ENCODE measurements at places on chromosomes 13 and 19.
A peak's percentile ranks its signal among the peaks of the same experiment; 100 is the strongest.

DNA sequence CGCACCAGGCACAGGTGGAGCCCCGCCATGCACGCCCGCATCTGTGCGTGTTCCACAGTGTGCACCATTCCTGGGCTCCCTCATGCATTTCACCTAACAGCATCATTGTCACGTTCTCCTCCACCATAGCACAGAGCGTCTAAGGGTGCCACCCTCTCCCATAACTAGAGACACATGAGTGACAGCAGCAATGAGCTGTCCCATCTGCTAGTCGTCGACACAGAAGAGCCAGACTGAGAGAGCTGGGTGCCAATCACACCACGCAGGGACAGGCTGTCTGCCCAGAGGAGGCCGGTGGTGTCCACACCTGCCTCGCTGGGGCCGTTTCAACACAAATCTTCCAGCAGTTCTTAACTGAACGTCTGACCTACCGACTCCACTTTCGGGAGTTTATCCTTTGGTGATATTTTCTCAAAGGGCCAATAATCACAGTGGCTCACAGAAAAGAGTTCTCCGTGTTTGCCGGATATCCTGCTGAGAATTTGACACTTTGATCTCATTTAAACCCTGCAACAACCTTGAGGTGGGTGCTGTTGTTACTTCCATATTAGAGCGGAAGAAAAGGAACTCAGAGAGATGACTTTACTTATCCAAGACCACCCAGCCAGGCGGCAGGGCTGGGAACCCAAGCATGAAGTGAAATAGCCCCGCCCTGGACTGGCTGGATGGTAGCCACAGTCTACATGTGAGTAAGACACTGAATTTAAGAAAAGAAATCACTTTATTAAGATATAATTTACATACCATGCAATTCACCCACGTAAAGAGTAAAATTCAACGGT, 16.2 kb downstream of the CLEC11A start:
- DNase-seq = no peak

DNA sequence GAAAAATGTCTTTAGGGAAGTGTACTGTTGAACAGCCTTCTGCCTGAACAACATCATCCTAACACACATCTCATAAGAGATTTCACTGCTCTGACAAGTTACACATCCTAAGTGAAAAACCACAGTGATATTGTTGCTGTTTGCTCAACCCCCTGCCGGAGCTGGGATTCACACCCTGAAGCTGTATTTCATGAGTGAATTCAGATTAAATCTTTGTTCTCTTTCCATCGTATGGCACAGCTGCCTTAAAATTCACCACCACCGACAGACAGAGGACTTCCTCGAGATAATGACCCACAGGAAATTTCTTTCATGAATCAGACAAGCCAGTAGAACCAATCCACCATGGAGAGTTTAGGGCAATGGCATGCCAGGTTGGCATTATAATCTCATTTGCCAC, 280.8 kb downstream of the DCT start:
- DNase-seq = no peak

DNA sequence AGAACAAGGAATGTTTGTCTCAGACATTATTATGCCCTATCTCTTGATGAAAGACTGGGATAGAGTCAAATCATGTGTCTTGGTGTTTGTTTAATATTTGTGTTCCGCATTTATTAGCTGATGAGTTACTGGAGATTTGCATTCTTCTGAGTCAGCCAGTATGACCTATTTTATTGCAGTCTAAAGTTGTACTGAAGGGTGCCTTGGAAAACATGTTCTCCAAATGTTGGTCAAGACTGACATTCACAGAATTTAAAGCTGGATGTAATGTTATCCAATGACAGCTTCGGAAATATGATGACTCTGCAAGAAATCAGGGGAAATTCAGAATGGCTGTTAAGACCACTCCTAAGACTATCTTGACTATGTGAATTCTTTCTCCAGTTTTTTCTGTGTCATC, 134.0 kb downstream of the KCNRG start:
- DNase-seq = no peak

- DNase-seq = peak; percentile 56
Observed at GRCh38 chr13:114049026-114049425, 75.2 kb upstream of the C13orf46 start.

GRCh38 chr13:76019421-76020044, 383.4 kb downstream of the LMO7 start:
- no peak for DNase-seq

GRCh38 chr13:22690756-22691155, 490.0 kb upstream of the SGCG start:
- no peak for DNase-seq

- DNase-seq = no peak
Observed at GRCh38 chr13:109735436-109735966, 50.9 kb downstream of the IRS2 start.

DNA sequence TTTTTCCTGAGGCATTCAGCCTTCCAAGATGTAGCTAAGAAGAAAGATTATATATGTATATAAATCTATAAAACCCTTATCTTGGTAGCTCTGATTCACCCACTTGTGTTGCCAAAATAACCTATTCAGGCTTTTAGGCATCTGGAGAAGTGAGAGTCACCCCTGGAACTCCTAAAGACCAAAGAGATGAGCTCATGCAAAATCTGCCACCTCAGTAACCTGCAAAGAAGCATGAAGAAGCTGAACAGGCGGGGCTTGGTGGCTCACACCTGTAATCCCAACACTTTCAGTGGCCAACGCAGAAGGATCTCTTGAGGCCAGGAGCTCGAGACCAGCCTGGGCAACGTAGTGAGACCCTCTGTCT, 393.7 kb downstream of the FOXO1 start:
- no peak for DNase-seq

DNA sequence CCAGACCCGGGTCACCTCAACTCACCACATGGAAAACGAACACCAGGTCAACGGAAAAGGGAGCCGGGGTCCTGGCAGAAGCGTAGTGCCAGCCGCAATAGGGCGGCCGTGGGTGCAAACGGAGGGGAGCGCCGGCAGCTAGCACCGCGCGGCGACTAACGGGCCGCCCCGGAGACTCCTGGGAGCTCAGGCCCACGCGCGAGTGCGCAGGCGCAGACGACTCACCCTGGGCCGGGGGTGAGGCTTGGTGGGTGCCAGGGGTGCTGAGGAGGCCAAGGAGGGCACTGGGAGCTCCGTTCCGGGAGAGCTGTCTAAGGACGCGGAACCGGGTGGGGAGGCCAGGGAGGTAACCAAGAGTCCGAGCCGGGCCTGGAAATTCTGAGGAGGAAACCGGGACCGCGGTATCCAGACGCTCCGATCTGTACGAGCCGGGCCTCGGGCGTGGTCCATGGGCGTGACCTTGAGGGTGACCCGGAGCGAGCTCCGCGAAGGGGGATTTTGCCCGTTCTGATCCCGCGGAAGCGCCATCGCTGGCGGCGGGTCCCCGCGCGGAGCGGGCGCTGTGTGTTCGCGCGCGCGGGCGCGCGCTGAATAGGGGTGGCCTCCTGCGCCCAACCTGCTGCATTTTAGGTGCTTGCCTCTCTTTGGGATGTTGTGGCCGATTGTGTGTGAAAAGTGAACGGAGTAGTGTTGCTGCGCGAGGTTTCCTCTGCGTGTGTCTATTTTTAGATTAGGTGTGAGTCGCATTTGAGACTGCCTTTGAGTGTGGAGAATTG, at the start of gene ZNF382:
Gene ZNF382, plus strand, starts transcription at position 213 of the 776 bp plus-strand sequence. CDS start 4,602 bp downstream, outside the sequence.
- DNase-seq = peak; percentile 77

GRCh38 chr19:1568320-1569019, at the start of gene MEX3D:
Gene MEX3D, minus strand, starts transcription at chr19:1568325. Its CDS starts 267 bp downstream, at chr19:1568058.
- DNase-seq = peak; percentile 99

- DNase-seq = no peak
Observed at GRCh38 chr13:94233401-94233800, 246.1 kb downstream of the DCT start.

GRCh38 chr19:14786421-14786851, 8.1 kb upstream of the ADGRE2 start:
- no peak for DNase-seq

DNA sequence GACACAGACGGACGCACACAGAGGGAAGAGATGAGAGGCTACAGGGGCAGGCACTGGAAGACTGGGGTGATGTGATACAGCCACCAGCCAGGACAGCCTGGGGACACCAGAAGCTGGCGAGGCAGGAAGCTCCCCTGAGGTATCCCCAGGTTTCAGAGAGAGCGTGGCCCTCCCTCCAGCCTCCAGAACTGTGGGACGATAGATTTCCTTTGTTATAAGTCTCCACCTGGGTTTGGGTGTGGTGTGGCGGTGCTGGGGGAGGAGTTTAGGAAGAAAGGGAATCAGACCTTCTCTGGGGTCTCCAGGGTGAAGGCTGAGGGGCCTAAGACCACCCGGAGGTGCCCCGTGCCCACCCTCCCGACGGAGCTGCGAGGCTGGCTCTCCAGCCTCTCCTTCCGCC, 2.7 kb upstream of the ASPDH start:
- DNase-seq = no peak

DNA sequence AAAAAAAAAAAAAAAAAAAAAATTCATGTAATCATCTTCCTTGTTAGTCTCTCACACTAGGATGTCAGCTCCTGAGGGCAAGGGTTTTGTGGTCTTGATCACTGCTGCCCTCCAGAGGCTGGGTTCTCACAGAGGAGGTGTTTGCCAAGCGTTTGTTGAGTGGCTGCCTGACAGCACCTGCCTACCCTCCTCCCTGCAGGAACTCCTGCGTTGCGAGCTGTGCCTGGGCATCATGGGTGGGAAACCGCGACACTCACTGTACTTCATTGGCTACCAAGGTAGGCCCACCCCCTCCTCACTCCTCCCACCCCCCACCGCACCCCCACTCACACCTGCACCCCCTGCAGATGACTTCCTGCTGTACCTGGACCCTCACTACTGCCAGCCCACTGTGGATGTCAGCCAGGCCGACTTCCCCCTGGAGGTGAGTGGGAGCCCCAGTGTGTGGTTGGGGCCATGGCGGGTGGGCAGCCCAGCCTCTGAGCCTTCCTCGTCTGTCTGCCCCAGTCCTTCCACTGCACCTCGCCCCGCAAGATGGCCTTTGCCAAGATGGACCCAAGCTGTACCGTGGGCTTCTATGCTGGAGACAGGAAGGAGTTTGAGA, 8.1 kb downstream of the ATG4D start:
- no peak for DNase-seq

GRCh38 chr19:31675193-31675913, 326.1 kb upstream of the TSHZ3 start:
- DNase-seq = no peak

DNA sequence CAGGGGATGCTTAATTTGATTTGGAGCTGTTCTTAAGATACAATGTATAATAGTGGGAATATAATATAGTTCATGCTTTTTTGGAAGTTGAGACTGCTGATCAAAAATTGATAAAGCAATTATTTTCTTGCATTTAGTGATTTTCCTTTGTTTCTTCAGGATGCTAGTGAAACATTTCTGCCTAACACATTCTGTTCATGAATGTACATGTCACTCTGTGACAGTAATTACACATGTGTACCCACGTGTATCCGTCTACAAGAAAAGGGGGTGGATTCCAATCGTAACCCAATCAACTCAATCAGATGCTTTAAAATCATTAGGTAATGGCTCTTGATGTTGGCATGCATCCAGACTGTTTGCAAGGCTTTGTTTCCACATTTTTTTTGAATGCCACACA, 5.0 kb upstream of the FRY start:
- DNase-seq = no peak

GRCh38 chr13:83386609-83387008, 495.7 kb downstream of the SLITRK1 start:
- no peak for DNase-seq

DNA sequence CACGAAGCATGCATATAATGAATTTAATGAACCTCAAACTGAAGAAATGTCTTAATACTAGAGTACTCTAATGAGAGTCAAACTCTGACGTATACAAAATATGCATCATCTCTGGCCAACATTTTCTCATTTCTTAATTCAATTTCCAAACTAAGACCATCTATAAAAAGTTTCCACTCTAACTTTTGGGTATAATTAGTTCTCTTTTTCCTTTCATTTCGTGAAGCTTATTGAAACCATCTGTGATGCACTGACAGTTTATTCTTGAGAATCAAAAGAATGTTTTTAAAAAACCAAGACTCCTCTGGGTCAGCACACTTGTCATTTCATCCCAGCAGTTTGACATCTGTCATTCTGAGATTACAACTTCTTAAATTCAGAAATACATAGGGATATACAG, 90.0 kb downstream of the CAB39L start:
- no peak for DNase-seq

GRCh38 chr13:20940083-20940482, 37.5 kb upstream of the XPO4 start:
- no peak for DNase-seq

DNA sequence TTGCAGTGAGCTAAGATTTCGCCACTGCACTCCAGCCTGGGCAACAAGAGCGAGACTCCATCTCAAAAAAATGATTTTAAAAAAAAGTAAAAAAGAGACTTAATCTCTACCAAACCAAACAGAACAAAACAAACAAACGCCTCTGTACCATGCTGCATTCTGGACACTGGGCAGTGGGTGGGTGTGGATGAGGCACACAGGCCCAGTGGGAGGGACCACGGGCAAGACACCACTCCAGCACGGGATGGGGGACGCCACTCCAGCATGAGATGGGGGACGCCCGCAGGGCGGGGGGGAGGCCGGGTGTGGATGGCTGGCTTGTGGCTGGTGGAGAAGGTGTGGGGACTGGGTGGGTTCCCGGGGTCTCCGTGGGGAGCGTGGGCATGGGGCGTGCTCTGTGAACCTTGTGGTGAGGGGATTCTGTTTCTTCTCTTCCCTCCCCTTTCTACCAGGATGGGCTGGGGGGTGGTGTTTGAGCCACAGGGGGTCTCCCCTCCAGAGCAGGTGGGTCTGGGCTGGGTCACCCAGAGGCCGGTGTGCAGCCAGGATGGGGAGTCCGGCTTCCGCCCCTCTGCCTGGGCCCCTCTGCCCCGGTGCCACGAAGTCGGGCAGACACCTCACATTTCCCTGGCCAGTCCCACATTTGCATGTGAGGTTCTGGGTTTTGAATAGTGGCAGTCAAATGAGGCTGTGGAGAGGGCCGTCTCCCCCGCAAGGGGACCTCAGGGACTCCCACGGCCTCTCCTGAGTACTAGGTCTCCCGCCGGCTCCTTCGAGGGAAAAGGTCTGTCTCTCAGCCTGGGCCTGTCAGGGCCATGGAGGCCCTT, 23.9 kb upstream of the MATK start:
- no peak for DNase-seq
